ENCODE measurements at places on chromosomes 7 and 10.

- no peak for DNase-seq
Observed at GRCh38 chr10:61404751-61405150, 48.4 kb downstream of the TMEM26 start.

GRCh38 chr10:84583501-84583900 is 255.1 kb downstream of the CCSER2 start:
- DNase-seq = no peak

DNA sequence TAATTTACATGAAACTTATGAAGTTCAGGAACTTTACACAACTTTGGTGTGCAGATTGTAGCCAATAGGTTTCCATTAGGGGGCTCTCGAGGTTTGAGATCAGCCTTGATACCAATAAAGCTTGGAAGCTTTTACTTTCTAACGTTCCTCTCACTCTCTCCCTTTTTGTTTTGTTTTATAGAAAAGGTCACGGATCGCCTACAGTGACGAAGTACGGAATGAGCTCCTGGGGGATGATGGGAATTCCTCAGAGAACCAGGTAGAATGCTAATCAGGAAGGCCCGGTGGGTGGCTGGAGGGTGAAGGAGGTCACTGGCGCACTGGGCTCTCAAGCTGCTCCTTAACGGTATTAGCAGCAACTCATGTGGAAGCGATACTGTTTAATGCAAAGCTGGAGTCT is 79.9 kb downstream of the VTI1A start:
- no peak for DNase-seq

GRCh38 chr10:33773253-33773573 is 438.7 kb upstream of the NRP1 start:
- no peak for DNase-seq

GRCh38 chr10:77686650-77687417 is 49.2 kb upstream of the KCNMA1 start:
- DNase-seq = no peak

GRCh38 chr7:153072806-153073205 is 313.3 kb downstream of the ACTR3B start:
- DNase-seq = no peak

- peak; percentile 48 for DNase-seq
Observed at GRCh38 chr7:106111655-106112117, 426 bp downstream of the SYPL1 start.

GRCh38 chr7:154259396-154259795 is 207.2 kb downstream of the DPP6 start:
- DNase-seq = no peak

- no peak for DNase-seq
Observed at GRCh38 chr10:123718544-123719060, 52.4 kb downstream of the GPR26 start.

- no peak for DNase-seq
Observed at GRCh38 chr10:11677480-11677879, 64.7 kb upstream of the ECHDC3 start.

GRCh38 chr10:124480860-124481259 is 19.2 kb downstream of the LHPP start:
- no peak for DNase-seq

GRCh38 chr7:138886501-138886917 is 88.5 kb upstream of the ATP6V0A4 start:
- peak; percentile 35 for DNase-seq

- DNase-seq = no peak
Observed at GRCh38 chr10:113613977-113614690, 49.7 kb downstream of the NRAP start.

- DNase-seq = no peak
Observed at GRCh38 chr10:88913127-88913526, 33.1 kb downstream of the STAMBPL1 start.
